ENCODE measurements at places on chromosomes 6 and 20.
A peak's percentile ranks its signal among the peaks of the same experiment; 100 is the strongest.

GRCh38 chr20:25750765-25751696 is 54.4 kb upstream of the ZNF337 start:
- DNase-seq = no peak

- DNase-seq = no peak
These were observed 38.1 kb downstream of the B4GALT5 start for GRCh38 chr20:49675368-49676151.

DNA sequence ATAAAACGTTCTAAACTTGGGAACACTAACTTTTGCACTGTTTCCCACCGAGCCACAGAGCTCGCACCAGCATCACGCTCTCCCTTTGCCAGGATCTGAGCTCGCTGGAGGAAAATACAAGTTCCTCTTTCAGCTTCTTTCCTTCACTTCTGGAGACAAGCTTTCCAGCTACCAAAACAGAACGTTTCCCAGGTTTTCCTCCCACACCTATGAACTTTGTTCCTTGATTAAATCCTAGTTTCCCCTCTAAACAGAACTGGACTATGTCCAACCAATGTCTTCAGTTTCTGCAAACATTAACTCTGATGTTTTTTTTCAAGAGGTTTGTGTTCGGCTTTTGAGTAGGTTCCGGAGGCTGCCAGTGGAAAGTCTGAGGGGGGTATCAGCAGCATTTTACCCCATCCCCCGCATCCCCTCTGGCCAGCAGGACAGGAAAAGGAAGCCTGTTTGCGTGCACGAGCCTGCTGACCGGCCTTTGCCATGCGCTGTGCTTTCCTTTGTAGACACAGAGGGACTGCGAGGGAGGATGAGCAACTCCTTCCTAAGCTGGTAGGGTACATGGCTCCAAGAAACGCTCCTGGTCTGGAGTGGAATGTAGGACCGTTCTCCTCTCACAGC is 135.5 kb downstream of the LY86 start:
- no peak for DNase-seq

GRCh38 chr20:44851545-44851944 is 34.0 kb upstream of the YWHAB start:
- no peak for DNase-seq

- no peak for DNase-seq
These were observed 56.2 kb downstream of the KIF13A start for GRCh38 chr6:17931227-17931626.

- peak; percentile 89 for DNase-seq
These were observed 2.2 kb downstream of the TFAP2A start for GRCh38 chr6:10412461-10413261.

Data from RWPE2 (cell line).